ENCODE measurements at places on chromosomes 12 and 14.

DNA sequence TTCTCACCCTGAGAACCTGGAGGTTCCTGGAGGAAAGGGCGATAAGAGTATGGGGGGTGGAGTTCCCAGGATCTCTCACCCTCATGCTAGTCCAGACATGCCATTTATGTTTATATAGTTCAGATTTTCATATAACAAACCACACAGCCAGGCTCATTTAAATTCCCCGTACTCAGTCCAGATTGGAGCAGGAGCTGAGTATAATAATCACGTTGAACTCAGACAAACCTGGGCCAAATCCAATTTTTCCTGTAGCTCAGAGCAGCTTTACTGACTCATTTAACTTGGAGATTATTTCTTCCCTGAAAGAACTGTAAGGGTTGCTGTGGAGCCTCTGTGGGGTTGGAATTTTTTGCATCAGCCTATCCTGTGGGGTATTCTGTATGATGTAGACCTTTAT lies 660.8 kb downstream of the TMEM121 start:
- DNase-seq = no peak

GRCh38 chr14:52153939-52154338 lies 85.1 kb upstream of the NID2 start:
- DNase-seq = no peak

GRCh38 chr14:30996892-30997659 lies 28.4 kb upstream of the AP4S1 start:
- no peak for DNase-seq

DNA sequence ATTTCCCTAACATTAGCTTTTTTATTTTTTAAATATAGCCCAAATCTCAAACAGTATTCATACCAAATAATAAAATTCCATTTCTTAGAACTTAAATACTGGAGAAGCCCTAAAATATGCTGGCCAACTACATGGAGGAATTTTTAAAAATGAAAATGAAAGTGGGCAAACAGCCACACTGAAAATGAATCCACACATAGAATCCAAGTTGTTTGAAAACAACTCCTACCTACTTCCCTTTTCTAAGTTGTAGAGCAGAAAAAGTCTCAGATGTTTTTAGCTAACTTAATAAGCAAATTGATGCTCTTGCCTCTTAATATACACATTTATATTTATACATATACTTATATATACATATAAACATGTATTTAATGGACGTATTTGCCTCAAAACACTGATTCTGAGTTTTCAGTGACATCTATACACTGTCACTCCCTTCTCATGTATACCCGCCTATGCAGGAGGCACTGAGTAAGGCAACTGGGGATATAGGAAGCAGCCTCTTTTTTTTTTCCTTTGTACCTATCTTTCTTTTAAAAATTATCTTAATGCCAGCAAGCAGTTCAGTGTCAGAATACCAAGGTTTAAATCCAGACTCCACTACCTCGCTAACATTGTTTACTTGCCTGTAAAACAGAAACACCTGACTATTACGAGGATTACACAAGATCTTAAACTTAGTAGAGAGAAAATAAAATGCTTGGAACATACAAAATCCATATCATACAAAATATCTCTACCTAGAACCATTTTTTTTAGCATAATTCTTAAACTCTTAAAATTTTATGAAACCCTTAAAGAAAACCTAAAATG lies 13.3 kb downstream of the DICER1 start:
- DNase-seq = no peak

GRCh38 chr12:94769047-94769420 lies 118.7 kb upstream of the TMCC3 start:
- DNase-seq = no peak

DNA sequence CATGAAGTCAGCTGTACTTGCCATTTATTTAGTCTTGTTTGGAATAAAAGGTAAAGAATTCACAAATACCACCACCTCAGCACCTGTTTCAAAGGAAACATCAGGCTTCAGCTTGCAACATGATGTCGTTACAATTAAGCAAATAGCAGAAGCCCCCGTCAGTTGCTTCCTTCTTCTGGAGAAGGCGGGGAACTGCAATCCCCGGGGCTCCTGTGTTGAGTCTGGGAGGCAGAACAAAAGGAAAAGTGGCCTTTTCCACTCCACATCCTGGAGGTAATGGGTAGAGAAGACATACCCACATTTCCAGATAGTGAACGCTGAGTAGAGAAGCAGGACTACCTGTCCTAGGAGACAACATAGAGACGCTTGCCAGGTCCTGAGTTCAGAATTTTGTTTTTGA lies 92.8 kb downstream of the DNAH10 start:
- no peak for DNase-seq

DNA sequence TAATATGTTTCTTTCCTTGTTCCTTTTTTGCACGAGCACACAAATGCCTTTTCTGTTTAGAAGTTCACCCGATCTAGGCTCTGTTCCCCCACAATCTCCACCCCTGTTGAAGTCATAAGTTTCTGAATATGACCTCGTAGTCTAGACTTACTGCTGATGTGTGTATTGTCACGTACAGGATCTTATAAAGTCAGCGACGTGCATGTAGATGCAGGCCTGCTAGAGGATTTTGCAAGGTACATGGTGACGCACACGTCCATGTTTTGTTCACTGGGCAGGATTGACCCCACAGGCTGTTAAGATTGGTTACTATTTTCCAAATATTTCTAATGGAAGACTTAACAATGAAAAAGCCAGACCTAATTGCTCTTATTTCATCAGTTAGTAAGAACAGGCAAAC lies 46.2 kb upstream of the CCDC91 start:
- DNase-seq = no peak

- DNase-seq = no peak
These were observed 336.7 kb upstream of the RPL10L start for GRCh38 chr14:46988312-46988711.

- DNase-seq = no peak
These were observed 64.5 kb downstream of the SEC23A start for GRCh38 chr14:39038542-39038941.

GRCh38 chr14:66490143-66491111 lies 4.3 kb downstream of the CCDC196 start:
- DNase-seq = no peak

DNA sequence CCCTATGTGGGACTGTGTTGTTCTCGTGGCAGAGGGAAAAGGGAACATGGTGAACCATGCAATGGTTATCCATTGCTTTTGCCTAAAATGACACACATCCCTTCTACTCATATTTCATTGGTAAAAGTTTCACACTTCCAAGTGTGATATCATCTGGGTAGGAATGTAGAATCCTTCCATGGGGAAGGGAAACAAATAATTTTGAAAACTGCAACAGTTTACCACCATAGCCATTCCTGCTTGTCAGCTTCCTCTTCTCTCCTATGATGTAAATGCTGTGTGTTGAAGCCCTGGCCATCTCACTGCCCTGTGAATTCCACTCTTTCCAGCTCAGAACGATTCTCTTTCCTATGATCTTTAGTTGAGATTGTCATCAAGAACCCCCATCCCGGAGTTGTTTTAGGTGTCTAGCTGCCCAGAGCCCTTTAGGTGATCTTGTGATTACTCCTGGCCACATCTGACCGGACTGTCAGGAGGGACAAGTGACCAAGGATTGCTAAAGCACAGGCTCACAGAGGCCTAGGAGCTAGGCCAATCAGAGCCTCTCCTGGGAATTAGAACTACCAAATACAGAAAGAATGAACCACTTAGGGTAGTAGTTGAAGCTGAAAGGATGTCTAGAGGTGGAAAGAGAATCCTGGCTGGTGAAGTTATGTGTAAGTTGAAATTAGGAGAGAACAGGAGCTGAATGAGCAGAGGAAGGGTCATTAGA lies 84.6 kb downstream of the VCPKMT start:
- no peak for DNase-seq

DNA sequence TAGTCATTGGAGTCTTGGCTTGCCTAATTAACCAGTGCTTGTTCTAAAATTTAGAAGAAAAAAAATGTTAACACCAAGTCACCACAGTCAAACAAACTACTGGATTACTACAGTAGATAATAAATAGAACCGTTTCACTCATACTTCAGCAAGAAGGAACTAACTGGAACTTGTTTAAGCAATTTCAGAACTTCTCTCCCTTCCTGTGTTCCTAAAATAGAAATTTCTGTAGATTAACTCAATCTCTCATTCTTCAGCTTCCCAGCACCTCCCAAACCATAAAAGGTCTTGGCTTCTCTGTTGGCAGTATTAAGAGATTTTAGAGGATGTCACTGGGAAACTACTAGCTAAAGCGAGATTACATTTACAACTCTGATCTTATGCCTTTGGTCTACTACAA lies 18.6 kb downstream of the GNS start:
- no peak for DNase-seq

- DNase-seq = no peak
These were observed 21.1 kb downstream of the CCDC77 start for GRCh38 chr12:422526-422925.

DNA sequence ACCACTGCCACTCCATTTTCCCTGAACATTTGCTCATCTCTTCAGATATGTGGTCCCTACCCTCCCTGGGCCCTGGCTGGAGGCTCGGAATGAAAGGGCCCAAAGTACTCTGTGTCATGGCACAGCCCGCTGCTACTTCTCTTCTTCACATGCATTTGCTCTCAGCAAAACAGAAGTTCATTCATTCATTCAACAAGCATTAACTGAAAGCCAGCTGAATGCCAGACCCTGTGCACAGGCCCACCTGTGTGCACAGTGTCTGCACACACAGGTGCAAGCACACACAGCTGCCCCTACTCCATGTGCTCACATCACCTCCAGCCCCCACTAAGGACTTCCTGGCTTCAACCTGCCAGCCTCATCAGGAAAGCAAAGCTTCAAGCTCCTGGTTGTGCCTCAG lies 7.8 kb downstream of the WNT1 start:
- no peak for DNase-seq

GRCh38 chr14:39419272-39419671 lies 13.0 kb downstream of the FBXO33 start:
- no peak for DNase-seq

- no peak for DNase-seq
These were observed 10.1 kb downstream of the A2ML1 start for GRCh38 chr12:8832500-8832899.

- no peak for DNase-seq
These were observed 151.8 kb upstream of the FKBP4 start for GRCh38 chr12:2642896-2643425.

DNA sequence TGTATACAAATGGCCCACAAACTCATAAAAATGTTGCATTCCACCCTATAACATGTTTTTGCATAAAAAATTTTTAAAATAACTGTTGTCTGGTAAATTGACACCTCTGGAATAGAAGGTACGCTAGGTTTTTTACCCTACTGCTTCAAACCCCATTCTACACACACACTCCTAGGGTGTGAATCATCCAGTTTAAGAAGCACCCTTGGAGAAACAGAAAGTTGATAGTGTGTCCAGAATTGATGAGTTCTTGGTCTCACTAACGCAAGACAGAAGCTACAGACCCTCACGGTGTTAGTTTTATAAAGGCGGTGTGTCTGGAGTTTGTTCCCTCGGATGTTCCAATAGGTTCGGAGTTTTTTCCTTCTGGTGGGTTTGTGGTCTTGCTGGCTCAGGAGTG lies 158.5 kb downstream of the KLRB1 start:
- DNase-seq = no peak

- no peak for DNase-seq
These were observed 67.3 kb downstream of the GSC start for GRCh38 chr14:94702629-94703028.

DNA sequence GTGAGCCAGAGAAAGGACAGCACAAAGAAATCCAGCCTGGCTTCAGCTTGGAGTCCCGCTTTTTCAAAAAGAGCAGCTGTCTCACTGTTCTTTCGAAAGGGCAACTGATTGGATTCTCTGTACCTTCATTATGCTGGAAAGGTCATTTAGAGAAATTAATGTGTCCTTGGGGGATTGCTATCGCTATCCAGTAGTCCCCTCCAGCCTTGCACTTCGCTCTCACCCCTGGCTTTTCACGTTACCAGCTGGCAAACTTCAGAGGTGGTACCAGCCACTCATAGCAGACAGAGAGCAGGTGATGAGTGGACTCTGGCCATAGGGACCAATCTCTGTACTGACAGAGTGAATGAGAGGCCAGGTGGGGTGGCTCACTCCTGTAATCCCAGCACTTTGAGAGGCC lies 11.8 kb upstream of the NUAK1 start:
- no peak for DNase-seq

DNA sequence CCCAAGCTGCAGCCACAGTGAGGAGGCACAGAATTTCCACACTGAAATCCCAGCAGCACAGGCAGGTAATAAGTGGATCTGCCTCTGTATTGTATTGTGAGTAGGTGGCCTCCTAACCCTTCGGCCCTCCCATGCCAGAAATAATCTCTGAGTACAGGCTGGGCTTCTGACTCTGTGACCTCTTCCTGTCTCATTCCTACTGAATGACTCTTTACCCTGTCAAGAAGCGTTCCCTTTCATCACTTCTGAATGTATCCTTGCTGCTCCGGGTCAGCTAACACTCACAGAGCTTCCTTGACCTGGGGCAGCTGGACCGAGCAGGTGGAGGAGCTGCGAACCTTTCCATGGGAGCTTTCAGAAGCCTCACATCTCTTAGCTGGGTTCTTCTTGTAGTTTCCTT lies 119.6 kb downstream of the SLC8A3 start:
- no peak for DNase-seq

- DNase-seq = peak; percentile 46
These were observed 42.0 kb upstream of the A2ML1 start for GRCh38 chr12:8780389-8780788.

GRCh38 chr12:102026728-102027127 lies 35.1 kb downstream of the WASHC3 start:
- DNase-seq = no peak

DNA sequence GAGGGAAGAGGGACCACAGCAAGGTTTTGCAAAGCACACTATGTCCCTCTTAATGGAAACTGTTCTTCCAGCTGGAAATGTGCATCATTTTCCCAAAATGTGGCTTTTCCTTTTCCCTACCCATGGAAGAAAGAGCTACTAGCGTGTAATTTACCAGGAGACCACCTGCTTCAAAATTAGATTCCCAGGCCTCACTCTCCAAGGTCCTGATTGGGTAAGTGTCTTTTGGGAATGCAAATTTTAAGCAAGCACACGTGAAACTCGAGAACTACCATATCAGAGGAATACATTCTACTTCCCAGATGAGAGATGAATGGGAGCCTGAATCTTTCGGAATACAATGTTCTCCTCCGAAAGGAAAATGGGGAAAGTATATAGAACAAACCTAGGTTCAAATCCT lies 201.6 kb upstream of the NOS1 start:
- no peak for DNase-seq
